T-helper 22 cell (primary cell): ENCODE measurements at places on chromosomes 7 and 10.

- DNase-seq = no peak
Measured at GRCh38 chr7:66736892-66737291, 3.6 kb upstream of the RABGEF1 start.

DNA sequence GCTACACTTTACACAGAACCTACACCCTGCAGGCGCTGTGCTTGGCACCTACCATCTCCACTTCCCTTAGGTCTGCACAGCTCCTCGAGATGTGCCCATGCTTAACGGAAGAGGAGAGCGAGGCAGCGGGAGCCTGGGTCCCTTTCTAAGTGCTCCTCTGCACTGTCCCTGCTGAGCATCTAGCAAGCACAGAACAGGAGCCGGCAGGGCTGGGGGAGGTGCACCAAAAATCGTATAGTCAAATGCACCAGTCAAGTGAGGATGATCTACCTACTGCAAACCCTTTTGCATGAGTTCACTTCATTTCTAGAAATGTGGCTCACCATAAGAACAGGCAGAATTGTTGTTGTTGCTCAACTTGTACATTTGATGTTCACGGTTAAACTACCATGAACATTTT is 267.7 kb downstream of the TNS3 start:
- DNase-seq = no peak

- DNase-seq = no peak
Measured at GRCh38 chr7:152522571-152523067, 86.8 kb upstream of the KMT2C start.

- no peak for DNase-seq
Measured at GRCh38 chr7:102860351-102860811, 52.4 kb upstream of the LRRC17 start.

- DNase-seq = no peak
Measured at GRCh38 chr7:130894909-130895750, 161.1 kb upstream of the KLF14 start.

DNA sequence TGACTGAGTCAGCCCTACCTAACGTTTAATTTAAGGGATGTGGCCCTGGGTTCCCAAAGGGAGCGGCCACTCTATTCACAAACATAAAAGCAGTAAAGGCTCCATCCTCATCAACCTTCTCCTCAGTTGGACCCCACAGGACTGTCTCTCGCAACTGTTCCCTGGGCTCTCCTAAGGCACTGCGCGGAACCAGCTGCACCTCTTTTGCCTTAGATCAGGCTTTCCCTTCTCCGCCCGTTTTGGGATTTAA is 689 bp upstream of the GTPBP4 start:
- DNase-seq = no peak

DNA sequence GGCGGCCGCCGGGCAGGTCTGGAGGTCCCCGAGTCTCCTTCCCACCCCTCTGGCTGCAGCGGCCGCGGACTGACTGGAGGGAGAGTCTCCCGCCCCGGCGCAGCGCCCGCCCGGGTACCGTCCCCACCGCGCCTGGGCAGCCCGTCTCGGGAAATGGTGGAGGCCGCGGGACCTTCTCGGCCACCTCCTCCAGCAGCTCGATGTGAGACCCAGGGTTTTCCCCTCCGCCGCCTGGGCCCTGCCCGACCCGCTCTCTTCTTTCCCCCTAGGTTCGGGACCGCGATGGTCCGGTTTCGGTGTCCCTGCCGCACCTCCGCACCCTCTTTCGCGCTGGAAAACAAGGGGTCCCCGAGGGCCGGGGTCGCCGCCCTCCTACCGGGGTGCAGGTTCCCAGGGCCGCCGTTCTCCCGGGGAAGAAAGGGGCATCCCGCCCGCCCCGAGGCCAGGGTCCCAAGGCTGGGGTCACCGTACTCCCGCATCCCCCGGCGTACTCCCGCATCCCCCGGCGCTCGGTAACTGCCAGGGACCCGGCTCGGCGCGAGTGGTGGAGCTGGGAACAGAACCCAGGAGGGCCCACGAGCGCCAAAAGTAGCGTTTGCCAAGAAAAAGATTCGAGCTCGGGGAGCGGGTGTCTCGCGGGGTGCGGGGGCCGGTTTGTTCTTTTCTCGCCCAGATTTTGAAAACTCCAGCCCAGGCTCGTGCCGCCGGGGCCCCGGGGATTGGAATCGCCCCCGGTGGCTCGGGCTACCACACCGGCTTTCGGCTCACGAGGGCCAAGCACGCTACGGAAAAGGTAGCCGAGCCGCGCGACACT is 3.4 kb downstream of the TNRC18 start:
- no peak for DNase-seq

GRCh38 chr10:123755061-123755460 is 88.9 kb downstream of the GPR26 start:
- DNase-seq = no peak

- DNase-seq = no peak
Measured at GRCh38 chr7:41922373-41922772, 219.5 kb upstream of the INHBA start.

DNA sequence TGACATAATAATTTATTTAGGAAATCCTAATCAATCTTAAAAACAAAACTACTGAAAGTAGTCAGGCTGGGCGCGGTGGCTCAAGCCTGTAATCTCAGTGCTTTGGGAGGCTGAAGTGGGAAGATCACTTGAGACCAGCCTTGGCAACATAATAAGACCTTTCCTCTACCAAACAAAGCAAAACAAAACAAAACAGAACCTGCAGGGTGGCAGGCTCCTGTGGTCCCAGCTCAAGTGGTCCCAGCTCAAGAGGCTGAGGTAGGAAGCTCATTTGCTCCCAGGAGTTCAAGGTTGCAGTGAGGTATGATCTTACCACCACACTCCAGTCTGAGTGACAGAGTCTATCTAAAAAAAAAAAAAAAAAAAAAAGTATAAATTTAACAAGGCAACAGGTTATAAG is 748.0 kb downstream of the CNTNAP2 start:
- no peak for DNase-seq

- DNase-seq = no peak
Measured at GRCh38 chr10:88457660-88458059, 125.5 kb downstream of the RNLS start.

DNA sequence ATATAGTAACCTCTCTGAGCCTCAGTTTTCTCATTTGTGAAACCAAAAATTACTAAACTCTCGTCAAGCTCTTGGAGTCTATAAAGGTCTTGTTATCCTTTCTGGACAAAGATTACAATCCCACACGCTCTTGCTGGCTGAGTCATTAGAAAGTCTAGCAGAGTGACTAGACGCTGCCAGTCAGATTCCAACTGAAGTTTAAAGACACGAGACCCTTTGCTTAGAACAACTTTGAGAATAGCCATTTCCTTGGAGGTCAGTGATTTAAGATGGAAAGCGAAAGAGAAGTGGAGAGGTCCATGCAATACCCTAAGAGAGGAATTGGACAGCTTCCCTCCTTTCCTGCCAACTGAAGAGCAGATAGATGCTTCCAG is 119.5 kb downstream of the APBB1IP start:
- DNase-seq = no peak

DNA sequence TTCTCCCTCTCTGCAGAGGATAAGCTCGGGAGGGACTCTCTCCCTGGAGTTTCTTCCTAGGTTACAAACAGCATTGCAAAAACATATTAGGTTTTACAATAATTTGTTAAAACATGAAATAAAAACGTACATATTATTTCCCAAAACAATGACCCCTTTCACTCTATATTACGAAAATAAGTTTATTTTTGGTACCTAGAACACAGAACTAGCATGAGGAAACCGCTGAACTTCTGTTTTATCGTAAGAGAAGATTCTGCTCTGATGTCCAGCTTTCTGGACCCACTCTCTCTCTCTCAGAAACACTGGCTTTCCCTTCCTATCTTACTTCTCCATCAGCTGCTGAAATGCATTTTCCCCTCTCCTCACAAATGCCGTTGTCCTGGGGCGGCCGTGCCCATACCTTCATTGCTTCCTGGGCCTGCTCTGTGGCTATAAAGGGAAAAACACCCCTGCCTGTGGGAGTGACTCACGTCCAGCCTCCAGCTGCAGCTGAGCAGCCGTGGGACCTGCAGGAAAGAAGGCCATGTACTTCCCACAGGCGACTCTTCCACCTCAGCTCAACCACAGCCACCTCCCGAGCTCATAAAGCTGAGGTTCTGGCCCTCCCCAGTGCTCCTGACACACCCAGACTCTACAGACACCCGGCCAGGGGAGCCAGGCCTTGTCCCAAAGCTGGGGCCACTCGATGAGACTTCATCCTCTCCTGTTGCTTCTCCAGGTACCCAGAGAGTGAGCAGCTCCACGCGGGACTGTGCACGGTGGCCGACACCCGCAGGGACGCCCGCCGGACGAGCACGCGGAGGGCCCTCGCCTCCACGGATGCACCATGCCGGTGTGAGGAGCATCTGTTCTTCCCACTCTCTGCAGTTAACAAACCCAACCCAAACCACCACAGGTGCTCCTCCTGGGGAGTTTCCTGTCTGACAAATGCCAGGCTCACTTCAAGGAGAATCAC is 3.1 kb downstream of the GPER1 start:
- no peak for DNase-seq

- DNase-seq = no peak
Measured at GRCh38 chr7:103711413-103711812, 265.4 kb upstream of the SLC26A5 start.

DNA sequence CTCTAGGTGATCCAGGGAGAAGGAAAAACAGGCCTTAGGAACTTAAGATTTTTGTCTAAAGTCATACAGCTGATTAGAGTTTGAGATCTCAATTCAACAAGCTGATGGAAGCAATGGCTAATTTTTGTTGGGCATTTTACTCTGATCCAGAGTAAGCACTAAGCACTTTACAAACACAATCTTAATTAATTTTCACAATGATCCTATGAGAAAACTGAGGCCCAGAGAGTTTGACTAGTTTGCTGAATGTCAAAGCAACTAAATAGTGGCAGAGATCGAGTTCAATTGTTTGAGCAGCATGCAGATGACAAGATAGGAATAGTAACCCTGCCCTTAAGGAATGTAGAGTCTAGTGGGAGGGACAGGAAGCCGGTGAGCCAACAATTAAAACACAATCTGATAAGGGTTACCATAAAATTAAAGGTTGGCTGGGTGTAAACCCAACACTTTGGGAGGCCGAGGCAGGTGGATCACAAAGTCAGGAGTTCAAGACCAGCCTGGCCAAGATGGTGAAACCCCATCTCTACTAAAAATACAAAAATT is 13.5 kb upstream of the RPEL1 start:
- DNase-seq = no peak

GRCh38 chr7:74083928-74084721 is 521 bp downstream of the LIMK1 start:
- DNase-seq = no peak

GRCh38 chr10:119655566-119656001 is 4.4 kb downstream of the BAG3 start:
- peak; percentile 50 for DNase-seq

DNA sequence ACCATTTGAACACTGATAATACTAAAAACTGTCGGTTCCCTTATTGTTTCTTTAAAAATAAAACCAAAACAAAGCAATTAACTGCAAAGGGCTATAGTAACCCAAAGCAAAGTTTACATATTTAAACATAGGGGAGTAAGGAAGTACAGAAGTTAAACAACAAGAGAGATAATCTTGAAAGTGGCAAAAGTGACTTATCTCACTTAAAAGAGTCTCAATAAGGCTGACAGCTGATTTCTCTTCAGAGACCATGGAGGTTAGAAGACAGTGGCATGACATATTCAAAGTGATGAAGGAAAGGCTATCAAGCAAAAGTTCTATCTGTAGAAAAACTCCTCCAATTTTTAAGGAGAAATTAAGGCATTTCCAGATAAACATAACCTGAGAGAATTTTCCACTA is 233.5 kb upstream of the HDAC9 start:
- no peak for DNase-seq

DNA sequence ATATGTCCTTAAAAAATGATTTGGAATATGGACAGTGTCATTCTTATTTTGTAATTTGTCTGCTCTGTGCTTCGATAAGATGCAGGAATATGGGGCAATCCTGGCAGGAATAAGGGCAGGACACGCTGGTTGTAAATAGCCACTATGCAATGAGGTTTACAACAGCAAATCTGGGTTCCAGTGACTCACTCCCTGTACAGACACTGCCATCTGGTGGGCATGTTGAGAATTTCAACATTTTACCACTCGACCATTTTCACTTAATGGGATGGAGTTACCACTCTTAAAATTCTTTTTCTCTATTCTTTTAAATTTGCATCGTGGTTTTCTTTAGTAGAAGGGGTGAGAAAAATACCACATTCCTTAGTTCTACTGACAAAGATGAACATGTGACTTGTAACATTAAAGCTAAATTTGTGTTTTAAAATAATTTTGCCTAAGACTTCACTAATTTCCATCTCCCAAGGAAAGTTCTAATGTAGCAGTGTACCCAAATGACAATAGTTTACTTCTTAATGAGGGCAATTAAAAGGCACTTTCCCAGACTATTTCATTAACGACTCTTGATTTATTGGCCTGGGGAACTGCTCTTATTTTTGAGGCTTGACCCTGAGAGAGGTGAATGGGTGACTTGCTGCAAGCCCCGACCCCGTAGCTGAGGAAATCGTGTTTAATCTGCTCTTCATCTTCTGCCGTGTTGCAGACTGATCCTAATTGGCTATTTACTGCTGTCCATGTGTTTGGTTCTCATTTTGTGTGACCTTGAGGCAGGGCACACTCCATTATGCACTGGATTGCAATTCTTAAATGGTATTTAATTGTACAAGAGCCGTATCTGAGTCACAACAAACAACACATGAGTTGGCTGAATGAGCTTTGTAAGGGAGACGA is 173.6 kb upstream of the IMMP2L start:
- DNase-seq = no peak

- DNase-seq = no peak
Measured at GRCh38 chr7:132571970-132572369, 4.3 kb downstream of the PLXNA4 start.

DNA sequence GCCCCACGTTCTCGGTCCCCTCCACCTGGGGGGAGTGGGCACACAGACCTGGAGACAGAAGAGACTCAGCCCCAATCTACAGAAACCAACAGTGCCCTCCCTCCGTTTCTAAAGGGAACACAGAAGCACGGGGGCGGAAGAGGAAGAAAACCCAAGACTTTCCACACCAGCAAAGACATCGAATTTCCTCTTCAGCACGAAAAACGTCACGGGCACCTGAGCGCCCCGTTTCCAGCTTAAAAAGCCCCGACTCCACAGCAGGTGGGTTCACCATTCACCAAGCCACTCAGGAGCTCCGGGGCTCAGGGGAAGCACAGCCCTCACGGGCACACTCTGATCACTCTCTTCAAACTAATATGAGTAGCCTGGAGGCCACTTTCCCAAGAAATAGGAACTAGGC is 19.6 kb downstream of the NUDT1 start:
- DNase-seq = no peak

GRCh38 chr7:27793780-27794179 is 53.8 kb downstream of the TAX1BP1 start:
- DNase-seq = no peak

- DNase-seq = no peak
Measured at GRCh38 chr10:107269626-107270025, 105.1 kb upstream of the SORCS1 start.

GRCh38 chr10:85032981-85033380 is 704.6 kb downstream of the CCSER2 start:
- no peak for DNase-seq

- DNase-seq = no peak
Measured at GRCh38 chr10:110035070-110035921, 27.5 kb downstream of the ADD3 start.

- DNase-seq = no peak
Measured at GRCh38 chr10:63204667-63205391, 71.7 kb downstream of the NRBF2 start.
